Activated effector memory CD4-positive, alpha-beta T cell treated with anti-CD3 and anti-CD28 coated beads, Interleukin-2, amount 50 U/mL, for 16 hours (primary cell): ENCODE measurements at places on chromosomes 1 and 21.

DNA sequence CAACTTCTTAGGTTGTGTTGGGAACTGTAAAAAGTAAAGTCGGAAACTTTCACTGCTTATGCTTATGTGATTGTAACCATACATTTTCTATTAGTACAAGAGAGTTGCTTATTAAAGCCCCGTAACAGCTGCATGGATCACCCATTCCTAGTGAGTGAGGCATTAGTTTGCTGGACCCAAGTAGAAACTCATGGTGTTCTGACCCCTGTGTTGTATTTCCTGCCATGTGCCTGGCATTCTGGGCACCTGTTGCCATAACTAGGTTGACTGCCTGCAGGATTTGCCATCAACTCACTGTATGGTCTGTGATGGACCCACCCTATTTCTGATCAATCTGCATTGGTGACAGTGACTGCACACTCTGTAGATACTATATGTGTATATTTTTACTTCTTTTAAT is 173.0 kb downstream of the PGBD5 start:
- no peak for DNase-seq

DNA sequence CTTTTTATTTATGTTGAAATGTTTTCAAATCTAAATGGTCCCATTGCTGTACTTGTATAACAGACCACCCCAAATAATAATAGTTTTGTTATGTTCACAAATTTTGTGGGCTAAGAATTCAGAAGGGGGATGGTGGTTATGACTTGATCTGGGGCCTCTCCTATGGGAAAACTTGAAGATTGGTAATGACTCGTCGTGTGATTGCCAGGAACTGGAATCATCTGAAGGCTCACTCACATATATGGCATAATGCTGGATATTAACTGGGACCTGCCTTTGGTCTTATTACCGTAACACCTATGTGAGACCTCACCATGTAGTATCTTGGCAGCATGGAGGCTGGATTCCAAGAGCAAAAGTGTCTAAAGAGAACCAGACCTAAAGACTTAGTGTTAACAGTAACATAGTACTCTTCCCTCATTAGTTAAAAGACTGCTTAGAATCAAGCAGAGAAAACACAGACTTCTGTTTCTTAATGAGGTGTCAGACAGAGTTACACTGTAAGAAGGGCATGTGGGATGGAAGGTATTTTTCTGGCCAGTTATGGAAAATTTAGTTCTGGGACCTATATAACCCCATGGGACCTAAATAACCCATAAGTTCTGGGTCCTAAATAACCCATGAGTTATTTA is 11.9 kb downstream of the LYPLAL1 start:
- DNase-seq: no peak

- no peak for DNase-seq
Observed at GRCh38 chr1:223011505-223011856, 131.6 kb downstream of the TLR5 start.

- peak; percentile 78 for DNase-seq
Observed at GRCh38 chr1:39105841-39106765, 80.0 kb downstream of the NDUFS5 start.

- no peak for DNase-seq
Observed at GRCh38 chr21:34909492-34910292, 139.4 kb downstream of the RUNX1 start.

DNA sequence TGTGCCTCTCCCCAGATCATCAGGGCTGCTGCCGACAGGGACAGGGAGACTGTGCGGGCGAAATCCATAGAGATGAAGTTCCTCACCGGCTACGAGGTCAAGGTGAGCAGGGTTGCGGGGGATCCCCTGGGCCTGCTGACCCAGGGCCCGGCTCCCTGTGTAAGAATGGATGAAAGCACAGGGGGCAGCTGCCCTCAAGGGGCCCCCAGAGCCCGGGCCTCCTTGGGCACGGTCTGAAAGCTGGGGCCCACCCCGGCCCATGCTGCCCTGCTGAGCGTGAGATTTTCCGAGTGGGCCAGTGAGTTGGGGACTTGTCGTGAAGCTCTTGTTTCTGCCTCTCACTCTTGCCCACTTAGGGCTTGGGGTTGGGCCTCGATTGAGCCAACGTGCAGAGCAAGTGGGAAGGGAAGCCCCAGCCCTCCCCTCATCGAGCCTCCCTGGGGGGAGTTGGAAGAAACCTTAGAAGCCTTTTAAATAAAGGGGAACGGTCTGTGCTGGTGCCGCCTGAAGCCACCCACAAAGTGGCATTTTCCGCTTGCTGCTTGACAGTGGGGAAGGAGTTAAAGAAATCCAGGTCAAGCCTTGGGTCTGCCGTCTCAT is 45.2 kb downstream of the COQ8A start:
- DNase-seq: peak; percentile 49

GRCh38 chr21:38255571-38256117 is 1.1 kb upstream of the KCNJ15 start:
- no peak for DNase-seq

- no peak for DNase-seq
Observed at GRCh38 chr1:27403065-27403726, 10.8 kb downstream of the GPR3 start.

GRCh38 chr1:176802316-176802715 is 339.3 kb downstream of the PAPPA2 start:
- no peak for DNase-seq

DNA sequence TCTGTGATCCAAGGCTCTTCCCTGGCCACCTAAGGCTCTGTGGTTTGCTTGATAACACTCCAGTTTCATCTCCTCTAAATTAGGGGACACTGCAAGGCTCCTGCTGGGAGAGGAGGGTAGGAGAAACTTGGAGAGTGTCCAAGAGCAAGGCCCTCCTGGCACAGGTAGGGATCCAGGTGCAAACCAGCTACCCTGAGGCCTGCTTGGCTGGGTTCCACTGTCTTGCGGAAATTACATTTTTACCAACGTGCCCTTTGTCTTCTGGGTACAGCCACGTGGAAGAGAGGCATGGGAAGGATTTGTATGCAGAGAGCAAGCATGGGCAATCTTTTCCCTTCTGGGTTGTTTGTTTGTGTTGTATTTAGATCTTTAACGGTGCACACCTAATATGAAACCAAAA is 132.5 kb downstream of the PRDM2 start:
- DNase-seq: no peak

GRCh38 chr1:59688976-59689375 is 125.8 kb upstream of the HOOK1 start:
- no peak for DNase-seq

DNA sequence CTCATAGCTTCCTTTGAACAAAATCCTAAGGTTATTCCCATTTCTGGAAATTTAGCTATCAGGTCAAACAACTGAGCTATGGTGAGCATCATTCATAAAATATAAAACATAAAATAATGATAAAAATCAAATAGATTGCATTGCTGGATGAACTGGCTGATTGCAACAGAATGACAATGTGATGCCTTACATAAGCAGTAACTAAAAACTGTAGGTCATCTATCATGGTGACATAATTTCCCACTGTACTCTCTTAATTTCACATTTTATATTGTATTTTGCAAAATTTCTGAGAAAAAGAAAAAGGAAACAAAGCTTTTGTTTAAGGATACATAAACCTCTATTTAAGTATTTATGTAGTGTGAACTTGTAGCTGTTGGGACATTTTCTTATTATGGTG is 4.6 kb downstream of the PTGER3 start:
- DNase-seq: no peak

GRCh38 chr1:175369696-175370095 is 177.1 kb upstream of the KIAA0040 start:
- DNase-seq: no peak

DNA sequence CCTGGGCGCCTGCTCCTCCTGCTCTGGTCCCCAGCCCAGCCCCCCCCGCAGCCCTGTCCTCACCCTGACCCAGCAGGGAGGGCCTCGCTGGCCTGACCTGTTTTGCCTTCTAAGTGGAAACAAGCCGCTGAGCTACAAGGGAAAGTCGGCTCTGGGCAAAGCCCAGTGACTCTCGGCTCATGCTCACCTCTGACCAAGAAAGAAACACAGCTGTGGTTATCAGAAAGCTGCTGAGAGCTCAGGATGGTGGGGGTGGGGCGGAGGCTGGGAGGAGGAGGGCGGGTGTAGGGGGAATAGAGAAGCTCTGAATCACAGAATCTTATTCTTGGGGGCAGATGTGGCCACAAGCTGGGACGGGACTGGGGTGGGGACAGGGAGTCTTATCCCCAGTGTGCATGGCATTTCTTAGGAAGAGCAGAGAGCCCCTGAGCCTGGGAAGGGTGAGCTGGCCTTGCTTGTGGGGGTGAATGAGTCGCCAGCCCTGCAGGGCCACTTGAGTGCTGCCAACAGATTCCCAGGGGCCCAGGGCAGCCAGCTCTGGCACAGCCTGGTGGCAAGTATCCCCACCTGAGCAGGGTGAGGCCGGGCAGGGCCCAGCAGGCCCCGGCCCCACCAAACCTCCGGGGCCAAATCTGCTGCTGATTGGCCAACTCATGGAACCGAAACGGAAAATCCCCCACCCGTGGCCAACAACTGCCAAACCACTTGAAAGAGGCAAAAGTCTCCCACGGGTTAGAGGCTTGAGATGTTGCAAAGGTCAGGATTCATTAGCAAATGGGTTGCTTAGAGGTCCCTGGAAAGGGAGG is 120.6 kb downstream of the SPSB1 start:
- peak; percentile 83 for DNase-seq

GRCh38 chr1:109821221-109821669 is 57.5 kb upstream of the EPS8L3 start:
- no peak for DNase-seq

GRCh38 chr1:42037586-42037985 is 115.6 kb upstream of the GUCA2B start:
- no peak for DNase-seq

GRCh38 chr1:23303524-23303923 is 40.6 kb downstream of the HNRNPR start:
- DNase-seq: no peak

GRCh38 chr1:197600751-197601150 is 174.5 kb downstream of the DENND1B start:
- DNase-seq: no peak

DNA sequence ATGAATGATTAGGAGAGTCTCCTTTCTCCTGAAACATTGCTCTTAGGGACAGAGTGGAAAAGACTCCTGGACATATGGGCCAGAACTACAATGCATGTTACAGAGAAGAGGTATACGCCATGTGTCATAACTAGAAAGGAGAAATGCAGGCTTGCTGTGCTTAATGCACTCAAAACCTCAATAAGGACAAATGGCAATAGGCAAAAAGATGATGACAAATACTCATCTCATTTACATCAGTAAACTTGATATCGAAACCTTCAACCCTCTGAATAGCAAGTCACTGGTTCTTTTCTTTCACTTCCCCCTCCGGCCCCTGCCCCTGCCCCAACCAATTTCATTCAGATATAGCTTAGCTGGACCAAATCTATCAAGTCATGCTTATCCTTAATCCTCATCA is 1.9 kb upstream of the GPR88 start:
- DNase-seq: no peak

DNA sequence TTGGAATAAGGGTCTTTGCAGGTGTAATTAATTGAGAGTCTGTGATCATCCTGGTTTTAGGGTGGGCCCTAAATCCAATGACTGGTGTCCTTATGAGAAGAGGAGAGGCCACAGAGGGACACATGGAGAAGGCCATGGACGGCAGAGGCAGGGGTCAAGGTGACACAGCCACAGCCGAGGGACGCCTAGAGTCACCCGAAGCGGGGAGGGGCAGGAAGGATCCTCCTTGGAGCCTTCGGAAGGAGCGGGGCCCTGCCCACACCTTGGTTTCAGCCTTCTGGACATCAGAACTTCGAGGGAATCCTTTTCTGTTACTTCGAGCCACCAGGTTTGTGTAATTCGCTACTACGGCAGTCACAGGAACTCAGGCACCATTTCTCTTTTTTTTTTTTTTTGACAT is 31.1 kb downstream of the RRP1 start:
- no peak for DNase-seq

- no peak for DNase-seq
Observed at GRCh38 chr1:55262822-55263221, 47.7 kb upstream of the USP24 start.

- DNase-seq: no peak
Observed at GRCh38 chr1:230009611-230010313, 57.3 kb upstream of the GALNT2 start.

- DNase-seq: peak; percentile 82
Observed at GRCh38 chr1:175338387-175339135, 146.0 kb upstream of the KIAA0040 start.

DNA sequence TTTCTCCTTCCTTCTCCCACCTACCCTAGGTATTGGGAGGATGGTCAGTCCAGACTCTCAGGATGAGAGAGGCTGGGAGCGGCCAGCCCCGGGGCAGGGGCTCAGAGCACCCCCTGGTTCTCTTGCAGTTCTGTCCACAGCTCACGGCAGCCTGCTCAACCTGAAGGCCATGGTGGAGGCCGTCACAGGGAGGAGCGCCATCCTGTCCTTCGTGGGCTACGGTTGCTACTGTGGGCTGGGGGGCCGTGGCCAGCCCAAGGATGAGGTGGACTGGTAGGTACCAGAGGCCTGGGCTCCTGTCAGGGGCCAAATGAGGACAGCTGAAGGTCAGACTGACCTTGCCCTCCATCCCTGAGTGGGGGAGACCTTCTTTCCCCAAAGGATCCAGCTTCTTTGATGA is 4.2 kb downstream of the PLA2G2F start:
- DNase-seq: no peak

DNA sequence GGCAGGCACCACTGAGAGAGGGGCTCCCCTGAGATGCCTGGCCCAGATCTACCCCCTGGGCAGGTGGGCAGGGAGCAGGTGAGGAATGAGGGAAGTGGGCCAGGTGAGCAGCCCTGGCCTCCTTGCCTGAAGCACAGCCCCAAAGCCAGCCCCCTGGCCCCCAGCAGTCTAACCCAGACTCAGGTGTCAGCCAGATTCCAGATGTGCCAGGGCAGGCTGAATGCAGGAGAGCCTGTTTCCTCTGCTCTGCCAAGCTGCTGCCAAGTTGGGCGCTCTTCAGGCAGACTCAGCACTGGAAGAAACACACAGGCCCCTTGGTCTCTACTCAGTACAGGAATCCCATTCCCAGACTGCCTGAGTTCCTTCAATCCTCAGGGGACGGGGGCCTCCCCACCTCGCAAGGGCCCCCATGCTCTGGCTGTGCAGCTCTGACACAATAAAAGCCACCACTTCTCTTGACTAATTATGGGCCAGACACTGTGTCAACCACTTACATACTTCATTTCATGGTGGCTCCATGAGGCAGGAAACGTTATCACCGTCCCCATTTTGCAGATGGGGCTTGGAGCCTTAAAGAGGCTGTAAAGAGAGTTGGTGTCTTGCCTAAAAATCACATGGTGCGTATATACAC is 20.4 kb downstream of the ARHGEF19 start:
- no peak for DNase-seq

- DNase-seq: no peak
Observed at GRCh38 chr1:69914976-69915765, 290.2 kb downstream of the LRRC40 start.

GRCh38 chr21:16569679-16570078 is 839.9 kb downstream of the USP25 start:
- DNase-seq: no peak

DNA sequence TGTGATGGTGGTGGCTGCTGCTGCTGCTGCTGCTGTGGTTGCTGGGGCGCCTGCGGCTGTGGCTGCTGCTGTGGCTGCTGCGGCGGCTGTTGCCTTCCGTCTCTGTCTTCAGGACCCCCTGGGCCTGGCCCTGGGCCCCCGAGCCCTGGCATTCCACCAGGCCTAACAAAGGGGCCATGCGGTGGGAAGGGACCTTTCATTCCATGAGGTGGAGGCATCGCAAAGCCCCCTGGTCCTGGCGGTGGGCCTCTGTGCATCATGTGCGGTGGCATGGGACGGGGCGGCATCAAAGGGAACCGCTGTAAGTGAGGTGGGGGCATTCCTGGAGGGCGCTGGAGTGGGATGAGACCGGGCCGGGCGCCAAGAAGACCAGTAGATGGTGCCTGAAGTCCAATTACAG is 12.4 kb downstream of the SOD1 start:
- no peak for DNase-seq
